ENCODE measurements at places on chromosomes 2 and 18.

DNA sequence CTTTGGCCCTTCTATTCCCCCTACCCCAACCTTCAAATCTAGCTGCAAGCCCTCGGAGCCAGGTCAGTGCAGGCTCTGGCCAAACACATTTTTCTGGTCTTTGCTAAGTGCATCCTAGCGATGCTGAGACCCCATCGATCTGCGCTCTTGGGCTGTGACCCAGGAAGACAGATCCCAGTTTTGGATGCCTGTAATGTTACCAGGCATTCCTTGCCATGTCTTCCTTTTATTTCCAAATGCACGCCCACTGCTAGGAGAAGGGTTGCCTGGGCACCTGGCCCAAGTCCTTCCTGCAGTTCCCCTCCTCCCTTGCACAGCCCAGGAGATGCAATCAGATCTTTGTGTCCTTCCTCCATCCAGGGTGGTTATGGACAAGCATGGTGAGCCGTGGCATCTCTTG, 124.6 kb downstream of the TPGS2 start:
- DNase-seq = no peak

GRCh38 chr2:160667811-160668210, 174.2 kb upstream of the RBMS1 start:
- no peak for DNase-seq

DNA sequence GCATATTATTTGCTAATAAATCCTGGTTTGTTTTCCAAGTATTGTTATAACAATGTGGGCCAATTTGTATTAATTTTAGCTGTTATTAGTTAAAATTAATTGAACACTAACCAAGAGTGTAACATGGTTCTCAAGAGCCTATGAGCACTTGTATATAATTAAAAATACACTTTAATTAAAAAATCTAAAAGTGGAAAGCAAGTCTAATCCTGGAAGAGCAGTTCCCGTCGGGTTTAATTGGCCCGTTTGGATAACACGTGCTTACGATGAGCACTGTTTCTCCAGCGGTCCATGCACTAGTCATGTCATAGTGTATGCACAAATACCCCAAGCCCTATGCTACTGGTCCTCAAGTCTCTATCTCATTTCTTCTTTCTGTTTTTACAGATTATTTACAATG, 49.0 kb downstream of the DCDC2C start:
- DNase-seq = no peak

- no peak for DNase-seq
These were observed 98.0 kb downstream of the DYM start for GRCh38 chr18:49362431-49362830.

- DNase-seq = no peak
These were observed 68.3 kb downstream of the MARCO start for GRCh38 chr2:119010336-119010735.

GRCh38 chr18:54975598-54975997, 16.3 kb upstream of the CCDC68 start:
- no peak for DNase-seq

DNA sequence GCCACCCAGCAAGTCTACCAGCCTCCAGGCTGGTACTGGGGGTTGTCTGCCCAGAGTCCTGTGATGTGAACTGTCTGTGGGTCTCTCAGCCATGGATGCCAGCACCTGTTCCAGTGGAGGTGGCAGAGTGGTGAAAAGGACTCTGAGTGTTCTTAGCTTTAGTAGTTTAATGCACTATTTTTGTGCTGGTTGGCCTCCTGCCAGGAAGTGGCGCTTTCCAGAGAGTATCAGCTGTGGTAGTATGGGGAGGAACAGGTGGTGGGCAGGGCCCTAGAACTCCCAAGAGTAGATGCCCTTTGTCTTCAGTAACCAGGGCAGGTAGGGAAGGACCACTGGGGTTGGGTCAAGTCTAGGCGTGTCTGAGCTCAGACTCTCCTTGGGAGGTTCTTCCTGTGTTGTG, 356.7 kb downstream of the STK39 start:
- DNase-seq = no peak

DNA sequence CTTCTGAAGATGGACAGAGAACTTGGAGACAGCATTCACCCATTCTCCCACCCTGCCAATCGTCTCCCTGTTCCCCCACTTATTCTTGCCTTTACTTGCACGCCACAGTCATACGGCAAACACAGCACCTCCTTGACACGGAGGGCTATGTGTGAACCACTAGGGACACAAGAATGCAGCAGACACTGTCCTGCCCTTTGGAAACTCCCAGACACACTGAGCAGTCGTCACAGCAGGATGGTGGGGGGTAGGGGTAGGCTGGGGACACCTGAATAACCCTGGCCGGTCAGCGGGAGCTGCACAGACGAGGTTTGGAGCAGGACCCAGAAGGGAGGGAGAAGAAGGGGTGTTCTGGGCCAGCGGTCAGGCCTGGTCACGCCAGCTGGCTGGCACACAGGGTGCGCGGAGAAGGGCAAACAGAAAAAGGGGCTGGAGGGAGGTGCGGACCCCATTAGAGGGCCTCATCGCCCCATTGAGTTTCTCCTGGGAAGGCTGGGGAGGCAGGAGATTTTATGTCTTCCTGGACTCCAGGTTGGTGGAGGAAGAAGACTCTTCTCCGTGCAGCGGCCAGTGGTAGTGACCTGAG, 40.0 kb upstream of the FOSL2 start:
- peak; percentile 19 for DNase-seq

DNA sequence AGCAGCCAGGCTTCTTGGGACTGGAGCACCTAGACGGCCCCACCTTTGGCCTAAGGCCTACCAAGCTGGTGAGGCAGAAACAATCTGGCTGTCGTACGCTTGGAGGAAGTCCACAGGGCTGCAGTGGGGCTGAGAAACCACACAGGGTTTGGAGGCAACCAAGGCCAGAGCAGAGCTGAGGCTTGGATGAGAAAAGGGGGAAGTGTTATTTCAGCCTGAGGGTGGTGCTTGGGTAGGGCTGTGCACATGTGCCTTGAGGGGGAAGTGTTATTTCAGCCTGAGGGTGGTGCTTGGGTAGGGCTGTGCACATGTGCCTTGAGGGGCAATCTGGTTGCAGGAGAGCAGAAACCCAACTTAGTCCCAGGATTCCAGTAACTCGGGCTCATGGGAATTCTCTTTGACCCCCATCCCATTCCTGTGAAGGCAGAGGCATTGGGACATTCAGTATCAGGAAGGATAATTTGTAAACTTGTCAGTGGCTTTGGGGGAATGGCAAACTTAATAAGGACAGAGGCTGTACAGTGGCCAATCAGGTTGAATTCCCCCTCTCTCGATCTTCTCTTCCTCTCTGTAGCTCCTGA, 971 bp upstream of the FBXO41 start:
- DNase-seq = no peak

GRCh38 chr2:27211241-27211942, 449 bp upstream of the ATRAID start:
- DNase-seq = no peak

GRCh38 chr2:48515513-48515985, 14.4 kb upstream of the STON1 start:
- DNase-seq = no peak

DNA sequence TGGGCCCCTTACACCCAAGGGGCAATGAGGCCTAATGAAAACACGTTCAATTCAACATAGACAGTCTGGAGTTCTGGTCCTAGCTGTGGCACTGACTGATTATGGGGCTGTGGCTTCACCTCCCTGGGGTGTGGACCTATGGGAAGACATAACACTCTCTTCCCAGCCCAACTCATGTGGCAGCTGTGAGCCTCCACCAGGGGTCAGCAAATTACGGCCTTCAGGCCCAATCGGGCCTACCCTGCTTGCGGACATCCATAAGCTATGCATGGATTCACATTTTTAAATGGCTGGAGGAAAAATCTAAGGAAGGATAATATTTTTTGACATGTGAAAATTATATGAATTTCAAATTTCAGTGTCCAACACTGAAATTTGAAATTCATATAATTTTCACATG, 101.3 kb downstream of the LOXHD1 start:
- peak; percentile 30 for DNase-seq

DNA sequence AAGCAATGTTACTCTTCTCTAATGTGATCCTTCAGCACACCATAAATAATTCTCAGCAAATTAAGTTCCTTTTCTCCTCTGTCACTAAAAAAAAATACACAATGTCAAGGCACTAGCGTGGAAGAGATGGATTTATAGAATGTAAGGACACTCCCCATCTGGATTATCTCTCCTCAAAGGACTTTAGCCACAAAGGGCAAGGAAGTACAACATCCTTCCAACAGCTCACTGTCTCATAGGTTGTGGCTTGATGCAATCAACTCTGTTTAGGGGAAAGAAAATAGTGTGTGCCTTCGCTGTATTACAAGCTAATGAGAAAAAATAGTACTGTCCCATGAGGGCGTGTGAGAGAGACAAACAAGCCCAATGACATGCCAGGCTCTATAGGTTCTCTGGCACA, 129.1 kb upstream of the DNMT3A start:
- DNase-seq = no peak

- DNase-seq = no peak
These were observed 438.6 kb downstream of the DLGAP1 start for GRCh38 chr18:4016391-4017049.

- DNase-seq = no peak
These were observed 16.2 kb downstream of the C2orf76 start for GRCh38 chr2:119350311-119350998.

DNA sequence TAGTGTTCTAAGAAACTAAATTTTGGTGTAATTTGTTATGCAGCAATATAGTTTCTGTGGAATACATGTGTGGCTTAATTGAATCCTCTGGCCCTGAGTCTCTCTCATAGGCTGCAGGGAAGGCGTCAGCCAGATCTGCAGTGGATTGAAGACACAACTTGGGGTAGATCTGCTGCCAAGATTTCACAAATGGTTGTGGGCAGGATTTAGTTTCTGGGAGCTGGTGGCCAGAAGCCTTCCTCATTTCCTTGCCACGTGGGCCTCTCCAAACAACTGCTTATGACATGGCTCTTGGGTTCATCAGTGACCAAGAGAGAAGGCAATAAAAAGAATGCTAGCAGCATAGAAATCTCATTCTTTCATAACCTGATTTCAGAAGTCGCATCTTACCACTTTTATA, 28.2 kb downstream of the CCDC102B start:
- no peak for DNase-seq

Data from right hindlimb (tissue), 1 donor.